ENCODE measurements at places on chromosomes 3 and 15.

DNA sequence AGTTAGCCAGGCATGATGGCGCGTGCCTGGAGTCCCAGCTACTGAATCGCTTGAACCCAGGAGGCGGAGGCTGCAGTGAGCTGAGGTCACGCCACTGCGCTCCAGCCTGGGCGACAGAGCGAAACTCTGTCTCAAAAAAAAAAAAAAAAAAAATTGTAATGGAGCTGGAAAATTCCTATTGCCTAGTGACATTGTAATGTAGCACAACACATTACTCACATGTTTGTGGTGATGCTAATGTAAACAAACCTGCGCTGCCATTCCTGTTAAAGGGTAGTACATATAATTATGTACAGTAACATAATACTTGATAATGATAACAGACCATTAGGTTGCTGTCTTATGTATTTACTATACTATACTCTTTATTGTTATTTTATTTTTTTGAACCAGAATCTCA lies 39.1 kb downstream of the KNL1 start:
- DNase-seq = no peak

- DNase-seq = no peak
Observed at GRCh38 chr15:100189849-100190248, 151.9 kb downstream of the ADAMTS17 start.

DNA sequence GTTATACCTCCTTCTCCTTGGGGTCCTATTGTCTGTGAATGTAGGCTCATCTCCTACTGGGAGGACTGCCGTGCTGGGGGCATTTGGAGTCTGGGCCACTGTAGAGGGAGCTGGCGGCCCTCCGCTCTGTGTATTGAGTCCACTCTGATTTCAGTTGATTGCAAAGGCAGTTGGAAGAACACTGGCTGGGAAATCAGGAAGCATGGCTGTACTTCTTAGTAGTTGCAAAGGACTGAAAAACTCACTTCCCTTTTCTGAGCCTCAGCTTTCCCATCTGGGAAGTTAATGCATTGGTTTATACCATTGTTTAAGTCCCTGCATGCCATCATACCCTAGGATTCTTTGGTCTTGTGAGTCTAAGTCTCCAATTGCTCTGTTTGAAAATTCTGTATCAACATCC lies 46.7 kb downstream of the TMED3 start:
- no peak for DNase-seq

- no peak for DNase-seq
Observed at GRCh38 chr15:25171111-25171811, 216.5 kb downstream of the SNRPN start.

GRCh38 chr3:124926426-124927101 lies 8.0 kb downstream of the MUC13 start:
- DNase-seq = no peak
